ENCODE measurements at places on chromosomes 5 and 9. TPM values are rescaled to one million over a fixed set of nuclear protein-coding genes. Genes with fewer than 3 reads are reported as not detected.

- DNase-seq: peak; percentile 52
Measured at GRCh38 chr9:79477955-79478771, 93.6 kb upstream of the TLE4 start.

- peak; percentile 83 for DNase-seq
Measured at GRCh38 chr5:41094871-41095270, 23.7 kb upstream of the MROH2B start.

DNAI1 gene
- 0.77 TPM for total RNA-seq

DNA sequence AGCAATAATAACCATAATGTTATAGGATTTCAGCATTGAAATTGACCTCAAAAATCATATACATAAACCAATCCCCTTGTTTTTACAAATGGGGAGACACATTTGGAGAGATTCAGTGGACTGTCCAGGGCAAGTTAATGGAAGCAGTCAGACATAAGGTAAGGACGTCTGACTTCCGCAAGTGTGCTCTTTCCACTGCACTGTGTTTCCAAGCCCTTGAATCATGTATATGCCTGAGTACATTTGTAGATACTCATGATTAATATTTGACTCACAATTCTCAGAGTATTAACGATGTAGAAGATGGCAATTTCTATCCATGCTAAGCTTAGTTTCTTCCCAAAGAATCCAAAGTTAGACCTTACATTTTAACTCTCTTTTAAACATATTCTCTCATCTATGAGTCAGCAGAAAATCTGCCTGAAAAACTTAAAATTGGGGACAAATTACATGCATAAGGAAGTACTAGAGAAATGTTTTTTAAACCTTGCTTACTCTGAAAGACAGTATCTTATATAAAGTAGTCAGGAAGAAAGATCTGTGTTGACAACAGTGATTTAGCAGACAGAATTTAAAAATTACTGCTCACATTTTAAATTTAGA, 165.3 kb downstream of the NFIB start:
- no peak for DNase-seq

FOXB2 gene
- total RNA-seq: not detected

TNFSF8 gene
- not detected for total RNA-seq

C8G gene
- 0.53 TPM for total RNA-seq

- DNase-seq: no peak
Measured at GRCh38 chr9:78698371-78698770, 401.4 kb downstream of the PSAT1 start.

CCDC183 gene
- total RNA-seq: 0.08 TPM

- DNase-seq: no peak
Measured at GRCh38 chr9:22079873-22080341, 70.8 kb upstream of the CDKN2B start.

SPATA31E1 gene
- total RNA-seq: not detected

DNA sequence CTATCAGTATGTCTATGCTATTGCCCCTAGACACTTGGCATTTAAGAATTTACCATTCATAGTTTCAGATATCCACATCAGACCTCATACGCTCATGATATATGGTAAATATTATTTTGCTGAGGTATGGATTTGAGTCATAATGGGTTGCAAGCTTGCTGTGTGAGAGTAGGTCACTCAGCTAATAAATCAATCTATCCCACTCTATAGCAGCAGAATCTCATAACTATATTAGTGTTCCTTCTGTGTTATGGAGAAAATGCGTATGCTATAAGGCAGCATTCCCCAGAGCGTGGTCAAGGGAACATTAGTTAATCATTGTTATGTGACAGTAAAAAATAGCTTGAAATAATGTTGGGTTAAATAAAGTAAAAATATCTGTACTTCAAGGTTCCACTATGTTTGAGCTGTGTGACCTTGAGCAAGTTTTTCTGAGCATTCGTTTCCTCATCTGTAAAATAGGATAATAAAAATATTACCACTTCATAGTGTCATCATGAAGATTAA, 7.7 kb downstream of the TRIM32 start:
- DNase-seq: no peak

- no peak for DNase-seq
Measured at GRCh38 chr5:125868036-125868435, 555.2 kb upstream of the GRAMD2B start.

DNA sequence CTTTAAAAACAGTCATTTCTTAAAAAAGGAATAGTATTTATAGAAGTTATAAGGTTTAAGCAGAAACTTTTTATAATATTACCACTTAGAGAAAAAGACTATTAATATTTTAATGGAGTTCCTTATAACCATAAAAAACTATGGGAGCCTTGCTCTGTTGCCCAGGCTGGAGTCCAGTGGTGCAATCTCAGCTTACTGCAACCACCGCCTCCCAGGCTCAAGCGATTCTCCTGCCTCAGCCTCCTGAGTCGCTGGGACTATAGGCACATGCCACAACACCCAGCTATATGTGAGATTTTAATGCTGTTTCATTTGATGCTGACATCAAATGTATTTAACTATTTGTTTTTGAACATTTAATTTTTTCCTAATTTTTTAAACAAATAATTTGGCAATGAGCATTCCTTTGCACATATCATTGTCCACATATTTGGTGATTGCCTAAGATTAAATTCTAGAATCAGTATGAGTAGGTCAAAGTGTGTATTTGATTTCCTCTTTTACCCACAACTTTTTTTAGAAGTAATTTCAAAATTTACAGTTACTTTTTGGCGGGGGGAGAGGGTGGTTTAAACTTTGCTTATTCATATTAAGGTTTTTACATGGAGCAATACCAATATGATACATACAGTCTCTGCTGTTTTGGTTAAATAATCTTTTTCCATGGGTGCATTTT, 235.5 kb downstream of the ARHGEF28 start:
- DNase-seq: no peak

CDH6 gene
- not detected for total RNA-seq

IL3 gene
- not detected for total RNA-seq

- no peak for DNase-seq
Measured at GRCh38 chr9:129988607-129989361, 54.2 kb downstream of the FNBP1 start.

MCTP1 gene
- 39.3 TPM for total RNA-seq

- DNase-seq: no peak
Measured at GRCh38 chr5:67887748-67888161, 327.8 kb upstream of the PIK3R1 start.
